ENCODE measurements at places on chromosomes 2 and 18.
A peak's percentile ranks its signal among the peaks of the same experiment; 100 is the strongest.

- no peak for DNase-seq
Observed at GRCh38 chr2:137924019-137924418, 40.3 kb upstream of the HNMT start.

GRCh38 chr2:226187616-226188015, 612.0 kb downstream of the IRS1 start:
- DNase-seq = no peak

- DNase-seq = no peak
Observed at GRCh38 chr2:128922154-128922553, 603.5 kb upstream of the HS6ST1 start.

DNA sequence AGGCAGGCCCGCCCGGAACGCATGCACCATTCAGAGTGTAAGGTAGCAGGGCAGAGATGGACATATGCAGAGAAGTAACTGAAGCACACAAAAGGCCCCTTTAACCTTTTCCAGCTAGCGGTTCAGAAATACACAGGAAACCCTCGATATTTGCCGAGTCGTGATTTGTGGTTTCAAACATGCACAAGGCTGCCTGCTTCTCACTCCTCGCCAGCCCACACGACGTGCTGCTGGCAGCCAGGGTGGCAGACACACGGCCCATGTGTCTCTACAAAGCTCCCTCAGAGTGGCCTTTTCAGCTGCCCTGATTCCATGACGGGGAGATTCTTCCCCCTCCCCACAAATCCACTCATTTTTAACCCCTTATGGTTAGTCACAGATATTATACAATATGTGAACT, 23.6 kb downstream of the ZBTB7C start:
- DNase-seq = no peak

GRCh38 chr2:109680523-109681297, 66.5 kb downstream of the SOWAHC start:
- DNase-seq = no peak

- DNase-seq = no peak
Observed at GRCh38 chr2:138632066-138632620, 130.6 kb downstream of the SPOPL start.

DNA sequence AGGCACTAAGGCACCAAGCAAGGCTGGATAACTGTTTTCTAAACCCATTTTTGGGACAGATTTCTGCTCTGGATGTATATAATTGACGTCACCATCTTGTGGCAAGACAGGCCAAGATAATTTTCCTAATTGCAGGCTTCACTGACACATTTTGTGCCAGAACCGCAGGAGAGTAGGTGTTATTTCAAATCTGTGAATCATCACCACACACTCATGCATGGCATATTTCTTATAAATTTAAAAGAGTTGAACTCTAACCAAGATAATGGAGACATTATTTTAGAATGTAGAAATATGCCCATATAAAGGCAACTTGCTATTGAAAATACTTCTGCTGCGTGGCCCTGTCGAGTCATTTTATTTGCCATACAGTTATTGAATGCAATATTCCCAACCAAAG, 68.3 kb upstream of the ACYP2 start:
- no peak for DNase-seq

DNA sequence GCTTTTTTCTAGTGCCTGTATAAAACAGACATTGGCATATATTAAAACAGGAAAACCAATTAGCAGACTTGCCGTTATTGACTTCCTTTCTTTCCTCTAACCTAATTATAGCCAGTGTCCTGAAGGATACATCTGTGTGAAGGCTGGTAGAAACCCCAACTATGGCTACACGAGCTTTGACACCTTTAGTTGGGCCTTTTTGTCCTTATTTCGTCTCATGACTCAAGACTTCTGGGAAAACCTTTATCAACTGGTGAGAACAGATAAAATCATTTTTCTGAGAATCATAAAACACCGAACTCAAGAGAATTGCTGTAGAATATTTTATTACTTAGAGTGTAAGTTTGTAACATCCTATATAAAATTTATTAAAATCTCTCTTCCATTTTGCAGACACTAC, 74.3 kb downstream of the SCN2A start:
- no peak for DNase-seq

DNA sequence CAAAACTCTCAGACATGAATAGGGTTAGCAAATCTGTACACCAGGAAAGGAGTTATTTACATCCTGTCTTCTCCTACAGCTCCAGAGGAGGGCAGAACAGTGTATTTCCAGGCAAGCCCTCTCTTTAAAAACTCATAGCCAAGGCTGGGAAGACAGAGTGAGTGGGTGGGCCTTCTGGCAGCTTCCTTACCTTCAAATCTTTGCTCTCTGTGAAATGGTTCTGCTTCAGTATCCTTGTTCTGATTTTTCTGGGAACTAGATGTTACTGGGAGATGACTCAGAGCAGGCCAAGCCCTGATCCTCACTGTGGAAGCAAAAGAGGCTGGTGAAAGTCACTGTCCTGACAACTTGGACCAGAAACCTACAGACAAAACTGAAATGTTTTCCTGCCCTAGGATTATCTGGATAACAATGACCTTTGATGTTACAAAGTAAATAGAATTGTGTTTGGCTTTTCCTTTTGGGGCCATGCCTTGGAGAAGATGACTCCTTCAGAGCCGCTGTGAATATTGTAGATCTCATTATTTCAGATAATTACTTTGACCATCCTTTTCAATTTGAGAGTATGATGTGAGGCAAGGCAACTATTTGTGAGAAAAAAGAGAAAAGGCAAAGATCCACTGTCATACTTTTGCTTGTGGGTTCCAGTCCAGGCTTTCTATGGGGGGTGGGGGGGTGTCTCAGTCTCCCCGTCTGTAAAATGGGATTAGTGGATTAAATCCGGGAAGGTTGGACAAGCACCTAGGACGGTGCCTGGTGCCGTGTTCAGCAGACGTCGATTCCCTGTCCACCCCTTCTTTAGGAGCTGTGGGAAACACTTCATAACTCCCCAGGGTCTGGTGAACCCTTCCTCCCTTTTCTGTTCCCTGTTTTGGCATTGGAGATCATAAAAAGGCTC, 644 bp upstream of the QPCT start:
- peak; percentile 51 for DNase-seq

DNA sequence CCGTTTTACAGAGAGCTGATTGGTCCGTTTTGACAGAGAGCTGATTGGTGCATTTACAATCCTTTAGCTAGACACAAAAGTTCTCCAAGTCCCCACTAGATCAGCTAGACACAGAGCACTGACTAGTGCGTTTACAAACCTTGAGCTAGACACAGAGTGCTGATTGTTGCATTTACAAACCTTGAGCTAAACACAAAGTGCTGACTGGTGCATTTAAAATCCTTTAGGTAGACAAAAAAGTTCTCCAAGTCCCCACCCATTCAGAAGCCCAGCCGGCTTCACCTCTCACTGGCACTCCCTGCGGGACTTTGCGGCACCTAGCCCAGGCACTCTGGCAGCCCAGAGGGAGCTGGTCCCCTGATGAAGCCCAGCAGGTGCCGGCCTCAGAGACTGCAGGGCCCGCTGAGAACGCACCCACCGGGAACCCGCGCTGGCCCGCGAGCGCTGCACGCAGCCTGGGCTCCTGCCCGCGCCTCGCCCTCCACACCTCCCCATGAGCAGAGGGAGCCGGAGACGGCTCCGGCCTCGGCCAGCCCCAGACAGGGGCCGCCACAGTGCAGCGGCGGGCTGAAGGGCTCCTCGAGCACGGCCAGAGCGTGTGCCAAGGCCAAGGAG, 508.1 kb upstream of the CHAC2 start:
- no peak for DNase-seq

DNA sequence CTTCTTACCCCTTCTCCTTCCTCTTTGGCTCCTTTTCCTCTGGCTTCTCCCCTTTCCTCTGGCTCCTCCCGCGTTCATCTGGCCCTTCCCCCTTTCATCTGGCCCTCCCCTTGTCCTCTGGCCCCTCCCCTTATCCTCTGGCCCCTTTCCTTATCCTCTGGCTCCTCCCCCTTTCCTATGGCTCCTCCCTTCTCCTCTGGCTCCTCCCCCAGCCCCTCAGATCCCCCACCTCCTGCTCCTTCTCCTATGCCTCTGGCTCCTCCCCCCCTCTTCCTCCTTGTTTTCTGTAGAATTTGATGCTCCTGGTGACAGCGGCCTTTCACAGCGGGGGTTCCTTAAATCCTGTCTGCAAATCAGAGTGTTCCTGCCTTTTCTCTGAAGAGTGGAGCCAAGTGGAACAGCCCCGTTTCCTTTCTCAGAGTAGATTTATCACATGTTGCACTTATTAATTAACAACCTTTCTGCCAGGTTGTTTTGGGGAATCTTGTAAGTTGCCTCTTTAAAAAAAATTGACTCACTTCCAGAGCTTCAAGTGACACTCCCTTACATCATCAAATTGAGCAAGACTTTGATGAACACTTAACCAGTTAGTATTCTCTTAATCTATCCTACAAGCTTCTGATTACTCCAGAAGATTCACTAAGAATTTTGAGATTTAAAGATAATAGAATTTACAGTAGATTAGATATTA, 27.9 kb downstream of the FABP1 start:
- no peak for DNase-seq

- DNase-seq = peak; percentile 78
Observed at GRCh38 chr2:29115797-29116781, 874 bp downstream of the CLIP4 start.

- peak; percentile 10 for DNase-seq
Observed at GRCh38 chr2:58339548-58340243, 98.6 kb upstream of the FANCL start.

- no peak for DNase-seq
Observed at GRCh38 chr18:69866212-69866611, 81.5 kb downstream of the CD226 start.

- DNase-seq = no peak
Observed at GRCh38 chr18:37334631-37335408, 230.8 kb downstream of the CELF4 start.

DNA sequence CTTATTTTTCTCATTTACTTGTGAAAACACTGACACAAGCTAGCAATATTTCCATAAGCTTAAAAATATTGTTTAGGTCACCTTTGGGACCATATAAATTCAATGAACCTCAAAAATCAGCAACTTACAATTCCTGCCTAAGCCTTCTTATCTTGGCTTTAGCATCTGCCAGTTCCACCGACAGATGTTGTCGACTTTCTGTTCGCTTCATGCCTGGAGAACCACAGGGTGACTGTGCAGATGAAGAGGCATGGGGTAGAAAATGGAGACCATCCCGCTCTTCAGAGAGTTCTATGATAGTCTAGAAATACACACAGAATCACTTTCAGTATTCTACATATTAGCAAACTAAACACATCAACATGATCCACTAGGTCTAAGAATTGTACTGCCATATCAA, 64.2 kb downstream of the CCDC88A start:
- DNase-seq = no peak

- DNase-seq = no peak
Observed at GRCh38 chr2:114040826-114041225, 150.9 kb downstream of the ACTR3 start.

- DNase-seq = no peak
Observed at GRCh38 chr18:50674307-50674980, 114.6 kb downstream of the MAPK4 start.

DNA sequence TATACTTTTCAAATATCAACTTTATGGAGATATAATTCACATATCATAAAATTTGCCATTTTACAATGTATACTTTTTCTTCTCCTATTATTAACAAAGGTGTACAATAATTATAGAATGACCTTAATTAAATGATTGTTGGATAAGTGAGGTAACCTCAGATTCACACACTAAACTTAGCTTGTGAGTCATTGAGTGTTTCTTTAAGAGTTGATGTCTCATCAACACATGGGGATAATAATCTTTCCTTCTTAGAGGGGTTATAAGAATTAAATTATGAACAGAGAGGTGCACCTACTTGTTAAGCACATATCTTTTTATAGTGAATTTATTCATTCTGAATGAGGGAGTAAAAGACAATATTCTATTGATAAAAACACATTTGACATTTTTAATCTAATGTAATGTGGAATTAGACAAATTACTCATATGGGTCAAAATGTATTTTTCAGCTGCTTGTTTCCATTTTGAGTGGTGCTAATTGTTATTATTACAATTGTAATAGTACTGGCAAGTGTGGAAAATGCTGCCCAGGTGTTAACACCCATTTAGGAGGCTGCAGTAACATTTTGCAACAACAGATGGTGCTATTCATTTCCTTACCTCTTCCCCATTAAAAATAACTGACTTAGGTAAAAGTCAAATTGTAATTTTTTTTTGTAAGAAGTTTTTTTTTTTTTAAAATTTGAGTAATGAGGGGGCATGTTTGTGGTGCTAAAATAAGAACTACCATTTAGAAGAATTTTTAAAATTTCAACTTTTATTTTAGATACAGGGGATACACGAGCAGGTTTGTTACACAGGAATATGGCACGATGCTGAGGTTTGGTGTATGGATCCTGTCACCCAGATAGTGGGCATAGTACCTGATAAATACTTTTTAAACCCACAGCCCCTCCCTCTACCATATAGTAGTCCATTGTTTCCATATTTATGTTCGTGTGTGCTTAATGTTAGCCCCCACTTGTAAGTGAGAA, 32.1 kb upstream of the DYNAP start:
- peak; percentile 44 for DNase-seq

GRCh38 chr2:43429369-43429768, 166.5 kb downstream of the THADA start:
- no peak for DNase-seq

DNA sequence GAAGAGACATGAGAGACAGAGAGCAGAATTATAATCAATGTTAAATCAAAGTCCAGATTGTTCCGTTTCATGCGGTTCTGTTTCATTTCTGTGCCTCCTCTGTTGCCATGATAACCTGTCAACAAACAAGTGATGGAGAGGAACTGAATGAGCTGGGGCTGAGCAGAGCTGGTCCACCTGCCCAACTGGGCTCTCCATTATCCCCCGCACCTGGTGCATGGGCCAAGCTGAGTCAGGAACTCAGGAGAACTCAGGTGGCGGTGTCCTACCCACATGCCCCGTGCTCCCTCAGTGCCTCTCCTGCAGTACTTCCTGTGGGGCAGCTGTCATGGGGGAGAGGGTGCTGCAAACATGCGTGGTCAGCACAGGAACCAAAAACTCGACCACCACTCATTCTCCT, 178.8 kb downstream of the TTC32 start:
- no peak for DNase-seq

DNA sequence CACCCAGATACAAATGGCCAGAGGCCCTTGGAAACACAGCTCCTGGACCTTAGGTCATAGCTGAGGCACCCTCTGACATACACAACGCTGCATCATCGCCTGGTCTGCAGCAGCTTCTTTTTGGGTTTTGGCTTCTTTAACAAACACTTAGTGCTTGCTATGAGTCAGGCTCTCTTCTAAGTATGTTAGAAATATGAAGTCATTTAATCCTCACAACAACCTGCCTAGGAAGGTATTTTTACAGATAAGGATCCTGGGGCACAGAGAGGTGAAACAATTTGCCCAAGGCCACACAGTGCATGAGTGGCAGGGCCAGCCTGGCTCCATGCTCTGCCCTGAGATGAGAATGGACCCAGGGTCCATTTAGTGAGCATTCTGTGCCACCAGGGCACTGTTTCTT, 96.6 kb downstream of the TMEM17 start:
- no peak for DNase-seq

- DNase-seq = no peak
Observed at GRCh38 chr2:156466739-156467405, 30.7 kb downstream of the GPD2 start.

- DNase-seq = peak; percentile 98
Observed at GRCh38 chr18:79679552-79680099, at the start of gene CTDP1. CTDP1 (plus strand) TSS chr18:79679803; CDS start chr18:79679948, 145 bp downstream.

- DNase-seq = no peak
Observed at GRCh38 chr2:209592106-209592505, 168.3 kb downstream of the MAP2 start.
